B cell (primary cell): ENCODE measurements at places on chromosomes 2 and 18.

DNA sequence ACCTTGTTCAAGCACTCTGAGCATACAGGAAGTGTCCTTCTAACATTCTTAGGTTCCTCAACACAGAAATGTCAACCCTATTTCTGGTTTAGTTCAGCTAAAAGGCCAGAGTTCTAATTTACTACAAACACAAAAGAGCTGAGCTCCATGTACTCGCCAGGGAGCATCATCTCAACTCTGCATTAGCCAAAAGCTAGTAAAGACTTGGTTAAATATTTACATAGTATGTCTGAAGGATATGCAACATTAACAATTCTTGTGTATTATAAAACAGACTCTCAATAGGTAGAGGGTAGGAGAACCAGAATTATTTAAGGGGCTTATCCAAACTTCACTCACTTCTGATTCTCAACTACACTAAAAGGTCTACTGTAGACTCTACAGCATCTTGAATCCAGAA, 154.6 kb downstream of the THADA start:
- H3K4me3 ChIP-seq = no peak overlapping the region
- peaks cover 18% of the 10 kb centered on the region for H3K36me3 ChIP-seq
- no peak overlapping the region for H3K27ac ChIP-seq
- no peaks in the 10 kb centered on the region for H3K27me3 ChIP-seq

GRCh38 chr2:54818226-54818625, 94.8 kb downstream of the EML6 start:
- H3K4me3 ChIP-seq = no peak overlapping the region
- H3K36me3 ChIP-seq = no peaks in the 10 kb centered on the region
- DNase-seq = no peak
- H3K27ac ChIP-seq = no peak overlapping the region

- peaks cover 11% of the 10 kb centered on the region for H3K4me1 ChIP-seq
- no peak for DNase-seq
- no peak overlapping the region for H3K27ac ChIP-seq
- H3K36me3 ChIP-seq = peaks cover 43% of the 10 kb centered on the region
- H3K27me3 ChIP-seq = no peaks in the 10 kb centered on the region
- H3K4me3 ChIP-seq = no peak overlapping the region
Observed at GRCh38 chr2:64104933-64105332, 39.3 kb downstream of the PELI1 start.

DNA sequence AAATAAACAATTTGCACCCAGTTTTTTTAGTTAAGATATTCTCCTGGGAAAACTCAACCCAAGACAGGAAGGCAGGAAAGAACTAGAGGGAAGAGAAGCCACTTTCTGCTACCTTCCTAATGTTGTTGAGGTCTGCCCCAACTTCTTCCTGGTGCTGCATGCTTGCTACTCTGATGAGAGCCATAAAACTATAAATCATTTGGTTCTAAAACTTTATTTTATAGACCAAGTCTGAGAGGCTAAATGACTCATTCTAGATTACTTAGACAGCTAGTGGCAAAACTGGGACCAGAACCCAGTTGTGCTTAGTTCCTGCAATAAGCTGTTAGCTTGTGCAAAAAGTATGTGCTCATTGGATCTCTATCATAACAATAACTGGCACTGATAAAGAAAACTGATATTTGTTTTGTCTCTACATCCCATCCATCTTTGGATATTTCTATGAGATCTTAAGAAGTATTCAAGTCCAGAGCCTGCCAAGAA, 344.9 kb upstream of the SLC14A2 start:
- H3K27me3 ChIP-seq = no peaks in the 10 kb centered on the region
- DNase-seq = no peak
- H3K27ac ChIP-seq = no peak overlapping the region
- H3K36me3 ChIP-seq = no peaks in the 10 kb centered on the region

- H3K4me3 ChIP-seq = no peak overlapping the region
Observed at GRCh38 chr18:30177056-30177455, 865.5 kb downstream of the DSC3 start.
